Metanephros (tissue), 2 donors: ENCODE measurements at places on chromosomes 13 and 19. TPM values are rescaled to one million over a fixed set of nuclear protein-coding genes. Genes with fewer than 3 reads are reported as not detected.

The SLITRK5 gene
- total RNA-seq: 1.3 TPM

The ANO8 gene
- total RNA-seq: 12.3 TPM

The ZNF541 gene
- 0.18 TPM for total RNA-seq

The ZNF208 gene
- total RNA-seq: 33.8 TPM
